ENCODE measurements at places on chromosomes 7 and 10.

GRCh38 chr7:151590850-151591771, 71.4 kb upstream of the RHEB start:
- no peak for DNase-seq

- no peak for DNase-seq
Observed at GRCh38 chr7:107435749-107436148, 34.1 kb upstream of the GPR22 start.

DNA sequence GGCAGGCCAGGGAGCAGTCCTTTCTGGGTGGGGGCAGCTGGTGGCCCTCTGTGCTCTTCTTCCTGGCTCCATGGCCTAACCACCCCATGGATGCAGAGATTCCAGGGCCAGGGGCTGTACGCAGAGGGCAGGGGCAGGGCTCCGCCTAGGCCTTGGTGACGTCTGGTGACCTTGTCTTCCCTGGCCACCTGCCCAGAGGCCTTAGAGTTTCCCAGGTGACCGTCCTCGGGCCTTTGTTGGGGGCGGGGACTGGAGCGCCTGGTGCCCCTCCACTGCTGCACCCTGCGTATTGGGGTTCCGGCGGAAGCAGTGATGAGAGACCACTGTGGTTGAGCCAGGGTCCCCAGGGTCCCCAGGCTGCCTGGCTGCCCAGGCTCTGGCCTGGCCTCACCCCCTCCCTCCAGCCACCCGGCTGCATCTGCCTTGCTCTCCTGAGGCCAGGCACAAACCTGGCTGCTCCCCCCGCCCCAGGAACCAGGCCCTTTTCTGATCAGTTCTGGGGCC, 10.3 kb downstream of the PWWP2B start:
- DNase-seq, result peak; percentile 58

DNA sequence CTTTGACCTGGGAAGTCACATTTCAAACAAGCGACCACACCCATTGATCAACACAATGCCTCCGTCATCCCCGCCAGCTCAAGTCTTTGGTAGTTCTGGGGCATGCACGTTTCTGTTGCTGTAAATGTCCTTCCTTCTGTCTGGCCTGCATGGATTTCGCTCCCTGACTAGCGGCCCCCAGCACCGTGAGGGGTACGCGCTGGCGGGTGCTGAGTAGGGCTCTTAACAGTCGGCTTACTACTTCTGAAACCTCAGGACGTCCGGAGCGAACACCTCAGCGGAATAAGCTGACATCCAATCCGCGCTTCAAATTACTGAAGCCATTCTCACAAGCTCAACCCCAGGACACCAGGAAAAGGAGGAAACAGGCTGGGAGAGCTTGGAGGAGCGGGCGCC, 505 bp downstream of the NUDCD3 start:
- no peak for DNase-seq

DNA sequence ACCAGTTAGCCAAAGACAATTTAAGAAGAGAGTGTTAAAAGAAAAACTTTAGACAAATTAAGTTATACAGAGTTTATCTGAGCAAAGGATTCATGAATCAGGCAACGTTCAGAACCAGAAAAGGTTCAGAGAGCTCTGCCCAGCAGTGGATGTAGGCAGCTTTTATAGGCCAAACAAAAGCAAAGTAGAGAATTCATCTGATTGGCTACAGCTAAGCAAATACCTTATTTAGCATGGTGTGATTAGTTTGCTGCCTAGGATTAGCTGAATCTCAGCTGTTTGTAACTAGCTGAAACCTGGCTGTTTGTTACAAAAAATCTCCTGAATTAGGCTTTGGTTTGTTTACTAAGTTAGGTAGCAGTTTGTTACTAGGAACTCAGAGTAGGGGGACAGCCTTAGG, 66.0 kb downstream of the SLC25A40 start:
- no peak for DNase-seq

- no peak for DNase-seq
Observed at GRCh38 chr7:156178214-156178613, 366.0 kb upstream of the SHH start.

- no peak for DNase-seq
Observed at GRCh38 chr7:27237735-27238334, 4.8 kb upstream of the EVX1 start.

DNA sequence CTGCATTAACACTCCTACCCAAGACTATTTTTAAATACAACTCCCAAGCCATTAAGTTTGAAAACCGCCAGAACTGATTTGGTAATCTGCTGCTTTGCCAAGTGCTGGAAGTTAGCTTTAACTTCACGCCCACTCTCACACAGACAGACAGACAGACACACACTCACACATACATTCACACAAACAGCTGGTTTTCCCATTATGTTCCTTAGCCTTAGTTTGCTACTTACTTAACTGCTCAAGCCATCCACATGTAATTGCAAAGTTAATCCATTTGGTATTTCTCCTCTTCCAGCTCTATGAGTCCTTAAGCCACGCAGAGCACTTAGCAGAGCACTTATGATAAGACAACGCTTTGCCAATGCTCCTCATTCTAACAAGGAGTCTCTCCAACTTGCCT, 8.3 kb downstream of the COBL start:
- no peak for DNase-seq

- no peak for DNase-seq
Observed at GRCh38 chr7:31020161-31020560, 31.9 kb upstream of the ADCYAP1R1 start.

- DNase-seq, result no peak
Observed at GRCh38 chr7:26535483-26536007, 243.9 kb downstream of the SNX10 start.

DNA sequence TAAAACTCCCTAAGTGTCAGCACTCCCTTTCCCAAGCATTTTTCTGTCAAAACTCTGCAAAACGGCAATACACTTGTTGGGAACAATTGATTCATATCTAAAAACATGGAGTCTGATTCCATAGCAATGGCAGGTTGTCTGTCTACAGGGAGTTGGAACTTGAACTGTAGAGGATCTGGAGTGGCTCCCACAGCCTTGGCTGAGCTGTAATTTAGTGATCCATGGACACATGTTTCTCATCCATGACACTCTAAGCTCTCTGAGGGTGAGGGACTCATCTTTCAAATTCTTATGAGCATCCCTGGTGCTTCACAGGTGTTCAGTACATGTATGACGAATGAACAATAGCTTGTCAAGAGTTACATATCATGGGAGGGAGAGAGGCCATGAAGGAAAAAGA, 466.1 kb downstream of the GRID1 start:
- DNase-seq, result no peak

DNA sequence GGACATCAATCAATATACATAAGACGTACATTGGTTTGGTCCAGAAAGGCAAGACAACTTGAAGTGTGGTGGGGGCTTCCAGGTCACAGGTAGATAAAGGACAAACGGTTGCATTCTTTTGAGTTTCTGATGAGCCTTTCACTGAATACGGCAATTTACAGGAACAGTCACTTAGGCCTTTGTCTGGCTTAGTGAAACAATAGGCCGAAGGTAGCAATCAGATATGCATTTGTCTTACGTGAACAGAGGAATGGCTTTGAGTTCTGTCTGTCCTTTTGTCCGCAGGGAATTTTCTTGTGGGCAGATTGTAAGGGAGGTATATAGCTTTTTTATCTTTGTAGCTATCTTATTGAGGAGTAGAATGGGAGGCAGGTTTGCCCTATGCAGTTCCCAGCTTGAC, 10.8 kb upstream of the STN1 start:
- no peak for DNase-seq

- no peak for DNase-seq
Observed at GRCh38 chr10:97329766-97330165, 4.8 kb downstream of the FRAT2 start.

DNA sequence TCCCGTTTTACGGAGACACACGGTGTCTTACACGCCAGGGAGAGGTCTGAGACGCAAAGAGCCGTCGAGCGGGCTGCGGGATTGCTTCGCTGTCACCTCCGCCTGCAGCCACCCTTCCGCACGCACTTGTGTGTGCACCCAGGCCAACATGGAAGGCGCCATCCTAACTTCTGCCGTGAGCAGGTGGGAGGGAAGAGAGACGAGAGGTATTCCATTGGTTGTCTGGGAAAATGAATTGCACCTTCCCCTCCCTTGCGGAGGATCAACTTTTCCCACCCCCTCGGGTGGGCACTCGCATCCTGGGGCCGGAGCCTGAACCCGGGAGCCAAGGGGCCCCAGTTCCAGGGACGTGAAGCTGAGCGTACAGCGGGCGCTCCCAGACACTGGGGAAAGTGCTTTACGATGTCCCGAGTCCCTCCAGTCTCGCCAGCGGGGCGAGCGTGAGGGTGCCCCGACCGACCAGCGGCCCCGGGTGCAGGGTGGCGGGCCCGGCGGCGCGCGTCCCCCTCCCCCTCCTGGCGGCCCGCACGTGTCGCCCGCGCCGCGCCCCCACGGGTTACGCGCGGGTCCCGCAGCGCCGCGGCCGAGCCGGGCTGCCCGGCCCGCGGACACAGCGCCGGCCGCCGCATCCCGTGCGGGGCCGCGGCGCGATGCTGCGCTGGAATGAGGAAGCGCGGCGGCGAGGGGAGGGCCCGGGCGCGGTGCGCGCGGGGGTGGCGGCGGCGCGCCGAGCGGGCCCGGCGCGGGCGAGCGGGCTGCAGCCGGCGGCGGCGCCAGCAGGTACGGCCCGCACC, 984 bp upstream of the IKZF1 start:
- no peak for DNase-seq

DNA sequence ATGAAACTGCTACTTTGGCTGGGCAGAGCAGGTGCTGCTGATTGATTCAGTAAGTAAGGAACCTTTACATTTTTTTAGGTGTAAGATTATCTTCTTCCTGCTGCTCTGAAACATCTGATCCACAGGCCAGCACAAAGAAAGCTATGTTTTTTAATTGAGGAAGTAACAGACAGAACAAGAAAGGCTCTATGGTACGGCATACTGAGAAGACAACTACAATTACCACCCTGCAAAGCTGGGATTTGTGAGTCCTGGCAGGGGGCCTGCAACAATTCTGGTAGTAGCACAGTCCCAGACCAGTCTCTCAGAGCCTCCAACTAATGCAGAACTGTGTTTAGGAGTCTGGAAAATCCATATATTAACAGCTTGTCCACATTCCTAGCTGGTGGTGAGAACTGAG, 103.0 kb upstream of the LRRTM3 start:
- no peak for DNase-seq

GRCh38 chr7:4642468-4643203, 39.5 kb upstream of the FOXK1 start:
- no peak for DNase-seq

DNA sequence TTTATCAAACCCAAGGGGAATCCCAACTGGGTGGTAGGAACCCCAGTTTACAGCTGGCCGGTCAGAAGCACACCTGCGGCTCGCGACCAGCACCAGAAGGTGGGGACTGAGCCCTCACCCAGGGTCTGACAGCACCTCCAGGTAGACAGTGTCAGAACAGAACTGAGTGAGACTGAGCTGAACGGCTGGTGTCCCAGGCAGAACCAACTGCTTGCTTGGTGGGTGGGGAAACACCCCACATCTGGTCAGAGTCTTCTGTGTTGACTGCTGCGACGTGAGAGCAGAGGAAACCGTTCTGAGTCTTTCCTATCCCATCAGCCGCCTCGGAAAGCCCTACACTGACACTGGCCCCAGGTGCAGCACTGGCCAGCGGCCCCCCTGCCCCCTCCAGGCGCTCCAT, 160.7 kb downstream of the MAD1L1 start:
- DNase-seq, result no peak

- no peak for DNase-seq
Observed at GRCh38 chr10:11295492-11295891, 277.8 kb downstream of the CELF2 start.

- DNase-seq, result no peak
Observed at GRCh38 chr10:21184984-21185383, 287.9 kb upstream of the NEBL start.

- DNase-seq, result no peak
Observed at GRCh38 chr7:23787272-23787671, 77.3 kb downstream of the STK31 start.

DNA sequence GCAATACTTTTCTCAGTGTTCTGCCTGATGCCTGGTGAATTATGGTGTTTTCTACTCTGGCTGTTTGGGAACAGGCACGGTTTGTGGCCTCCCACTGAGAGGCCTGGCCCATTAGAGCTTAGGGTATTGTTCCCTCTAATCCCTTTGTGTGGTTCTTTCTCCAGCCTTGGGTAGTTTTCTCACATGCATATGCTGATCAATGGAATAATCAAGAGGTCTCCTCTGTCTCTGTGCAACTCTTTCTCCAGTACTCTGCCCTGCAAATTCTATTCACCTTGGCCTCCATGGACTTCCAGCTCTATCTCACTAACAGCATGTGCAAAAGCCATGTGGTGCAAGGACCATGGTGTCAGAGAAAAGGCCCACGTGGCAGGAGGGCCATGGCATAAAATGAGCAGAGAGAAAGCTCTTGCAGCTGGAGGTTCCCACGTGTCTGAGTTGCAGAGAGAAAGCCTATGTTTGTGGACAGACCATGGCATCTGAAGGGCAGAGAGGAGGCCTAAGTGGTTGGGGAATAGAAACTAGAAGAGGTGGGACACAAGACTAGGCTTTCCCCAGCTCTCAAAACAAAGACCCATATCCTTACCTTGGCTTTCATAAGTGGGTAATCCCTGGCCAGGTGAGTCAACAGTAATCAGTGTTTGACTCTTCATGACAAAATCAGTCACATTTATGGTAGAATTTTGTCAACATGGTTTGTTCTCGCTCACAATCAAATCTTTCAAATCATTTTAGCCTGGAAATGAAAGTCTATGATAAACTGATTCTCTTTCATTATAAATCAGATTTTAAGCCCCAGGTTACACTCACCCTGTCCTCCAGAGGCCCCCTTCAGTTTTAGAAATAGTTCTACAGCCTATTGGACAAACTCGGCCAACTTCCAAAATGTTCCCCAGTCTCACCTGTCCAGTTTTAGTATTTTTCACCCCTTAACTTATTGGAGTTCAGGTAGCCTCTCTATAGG, 17.3 kb downstream of the OPALIN start:
- no peak for DNase-seq

DNA sequence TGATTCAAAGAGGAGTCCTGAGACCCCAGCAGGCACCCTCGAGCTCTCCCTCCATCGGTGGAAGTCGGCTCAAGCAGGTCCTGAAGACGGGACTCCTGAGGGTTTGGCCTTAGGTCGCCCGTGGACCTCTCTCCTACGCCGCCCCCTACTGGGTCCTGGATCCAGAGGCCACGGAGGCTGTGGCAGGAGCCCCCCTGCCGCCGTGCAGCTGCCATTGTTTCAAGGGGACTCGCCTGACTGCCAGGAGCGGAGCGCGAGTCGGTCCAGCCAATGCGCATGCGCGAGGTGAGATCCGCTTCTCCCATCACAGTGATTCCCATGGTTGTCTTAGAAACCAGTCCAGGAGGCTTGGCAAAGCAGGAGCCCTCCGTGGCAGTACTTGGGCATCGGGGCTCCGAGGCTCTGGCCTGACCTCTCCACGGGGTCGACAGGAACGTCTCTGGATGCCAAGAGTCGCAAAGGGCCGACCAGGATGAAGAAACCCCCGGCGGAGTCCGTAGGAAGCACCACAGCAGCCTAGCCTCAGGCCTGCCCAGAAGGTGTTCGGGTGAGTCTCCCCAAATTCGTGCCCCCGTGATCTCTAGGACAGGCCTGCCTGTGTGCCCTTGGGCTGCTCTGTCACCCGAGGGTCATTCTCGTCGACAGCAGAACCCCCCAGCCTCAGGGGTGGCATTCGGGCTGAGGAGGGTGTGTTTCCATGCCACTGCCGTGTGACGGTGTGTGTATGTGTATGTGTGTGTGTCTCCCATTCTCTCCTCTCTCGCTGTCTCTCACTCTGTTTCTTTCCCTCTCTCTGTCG, 322.3 kb downstream of the ZNF716 start:
- no peak for DNase-seq

GRCh38 chr10:119494236-119495020, 48.1 kb downstream of the RGS10 start:
- no peak for DNase-seq

GRCh38 chr7:31705377-31705776, 18.4 kb downstream of the PPP1R17 start:
- DNase-seq, result no peak

Measured in HepG2 (cell line).